ENCODE measurements at places on chromosomes 1 and 21.

DNA sequence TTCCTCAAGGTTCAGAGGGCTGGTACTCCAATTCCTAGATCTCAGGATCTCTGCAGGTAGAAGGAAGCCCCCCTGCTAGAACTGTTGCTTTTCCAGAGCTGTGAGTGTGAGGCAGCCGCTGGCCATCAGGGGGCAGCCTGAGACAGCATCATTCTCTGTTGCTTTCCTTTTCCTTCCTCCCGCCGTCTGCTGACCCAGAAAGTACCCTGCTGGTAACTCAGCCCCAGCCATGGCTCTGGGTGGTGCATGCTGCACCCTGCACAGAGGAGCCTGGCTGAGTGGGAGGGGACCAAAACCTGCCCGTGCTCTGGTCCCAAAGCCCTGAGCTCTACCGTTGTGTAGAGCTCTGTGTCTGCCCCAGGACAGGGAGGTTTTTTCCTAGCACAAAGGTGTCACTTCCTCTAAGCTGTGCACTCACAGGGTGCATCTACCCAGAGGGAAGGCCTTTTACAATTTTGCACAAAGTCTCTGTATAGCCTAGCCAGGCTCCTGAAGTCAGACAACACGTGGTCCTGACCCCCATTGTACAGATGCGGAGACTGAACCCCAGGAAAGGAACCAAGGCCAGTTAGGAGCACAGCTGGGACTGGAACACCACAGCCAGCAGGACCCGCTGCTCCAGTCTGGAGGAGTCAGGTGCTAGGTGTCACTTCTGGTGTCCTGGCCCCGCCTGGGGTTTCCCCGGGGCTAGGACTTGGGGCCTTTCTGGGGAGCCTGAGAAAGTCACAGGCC lies 5.6 kb upstream of the FAM131C start:
- DNase-seq = peak; percentile 34

GRCh38 chr1:92975551-92976232 lies 14.4 kb upstream of the DIPK1A start:
- DNase-seq = no peak

DNA sequence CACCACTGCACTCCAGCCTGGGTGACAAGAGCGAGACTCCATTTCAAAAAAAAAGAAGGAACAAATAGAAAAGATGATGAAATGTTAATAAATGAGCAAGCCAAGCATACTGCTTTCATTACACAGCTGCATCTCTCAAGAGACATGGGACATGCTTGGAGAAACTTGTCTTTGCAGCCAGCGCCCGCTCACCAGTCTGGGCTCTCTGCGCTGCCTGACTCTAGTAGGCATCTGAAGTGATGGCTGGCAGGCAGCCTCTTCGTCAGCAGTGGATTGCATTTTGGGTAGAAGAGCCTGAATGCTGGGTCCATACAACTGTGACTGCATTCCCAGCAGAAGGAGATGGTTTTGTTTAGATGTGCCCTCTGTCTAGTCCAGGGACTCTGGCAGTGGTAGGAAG lies 48.0 kb downstream of the IL6R start:
- no peak for DNase-seq

GRCh38 chr1:157181790-157182189 lies 43.6 kb upstream of the ETV3 start:
- DNase-seq = no peak

DNA sequence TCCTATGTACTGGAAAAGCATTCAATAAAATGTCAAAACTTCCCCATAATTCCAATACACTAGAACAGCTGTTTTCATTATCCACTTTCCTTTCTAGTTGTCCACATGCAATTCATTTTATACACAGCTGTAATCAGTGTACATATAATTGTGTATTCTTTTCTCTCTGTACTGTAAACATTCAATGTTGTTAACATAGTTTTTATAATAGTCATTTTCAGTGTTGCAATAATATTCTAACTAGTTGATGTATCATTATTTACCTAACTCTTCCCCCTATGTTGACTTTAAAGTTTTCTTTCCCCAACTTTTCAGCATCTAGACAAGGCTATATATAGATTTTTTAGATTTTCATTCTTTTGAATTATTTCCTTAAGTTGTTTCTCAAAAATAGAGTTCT lies 44.4 kb downstream of the DIPK1A start:
- DNase-seq = no peak

GRCh38 chr1:69752831-69753230 lies 185.1 kb downstream of the LRRC7 start:
- DNase-seq = no peak

- no peak for DNase-seq
These were observed 45.7 kb upstream of the DISC1 start for GRCh38 chr1:231580874-231581273.

GRCh38 chr1:92105546-92106081 lies 25.5 kb downstream of the BTBD8 start:
- DNase-seq = no peak

- no peak for DNase-seq
These were observed 20.6 kb upstream of the GRHL3 start for GRCh38 chr1:24298606-24299005.

GRCh38 chr1:39321979-39322378 lies 117.5 kb downstream of the MACF1 start:
- no peak for DNase-seq

DNA sequence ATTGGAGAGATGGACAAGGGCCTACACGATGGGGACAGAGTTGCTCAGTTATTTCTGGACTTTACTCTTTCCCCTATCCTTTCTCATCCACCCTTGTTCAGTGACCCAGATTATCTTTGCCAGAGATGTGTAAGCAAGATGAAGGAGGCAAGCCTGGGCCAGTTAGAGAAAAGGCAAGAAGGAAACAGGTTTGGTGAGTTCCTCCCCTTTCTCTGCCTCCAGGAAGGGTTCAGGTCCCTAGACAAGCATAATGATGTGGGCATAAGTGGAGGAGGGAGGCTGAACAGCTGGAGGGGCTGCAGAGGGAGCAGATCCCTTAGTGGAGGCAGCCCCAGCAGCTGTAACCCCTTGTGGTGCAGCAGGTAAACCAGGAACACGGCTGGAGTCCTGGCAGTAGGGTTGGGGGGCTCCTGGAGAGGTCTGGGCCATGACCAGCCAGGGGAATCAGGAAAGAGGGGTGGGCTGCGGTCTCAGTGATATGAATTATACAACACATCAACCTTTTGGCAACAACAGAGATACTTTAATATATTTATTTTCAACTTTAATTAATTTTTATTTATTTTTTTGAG lies 9.2 kb upstream of the CDC42 start:
- DNase-seq = no peak

GRCh38 chr1:204198348-204199340 lies 2.4 kb upstream of the KISS1 start:
- DNase-seq = no peak

DNA sequence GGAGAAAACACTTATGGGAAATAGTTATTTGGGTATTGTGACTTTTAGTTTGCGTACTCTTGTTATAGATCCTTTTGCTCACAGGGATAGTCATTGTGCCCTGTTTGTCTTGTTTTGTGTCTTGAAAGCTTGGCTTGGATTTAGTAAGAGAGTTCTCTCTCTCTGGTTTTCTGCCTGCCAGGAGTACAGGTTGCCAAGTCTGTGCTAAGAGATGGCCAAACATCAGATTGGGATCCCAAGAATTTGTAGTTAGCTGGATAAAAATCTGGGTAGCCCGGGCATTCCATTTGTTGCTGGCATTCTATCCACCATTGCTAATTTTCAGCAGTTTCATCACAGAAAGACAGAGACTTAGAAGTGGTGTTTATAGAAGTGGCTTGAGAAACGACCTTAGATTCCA lies 222.2 kb downstream of the NRIP1 start:
- DNase-seq = no peak

DNA sequence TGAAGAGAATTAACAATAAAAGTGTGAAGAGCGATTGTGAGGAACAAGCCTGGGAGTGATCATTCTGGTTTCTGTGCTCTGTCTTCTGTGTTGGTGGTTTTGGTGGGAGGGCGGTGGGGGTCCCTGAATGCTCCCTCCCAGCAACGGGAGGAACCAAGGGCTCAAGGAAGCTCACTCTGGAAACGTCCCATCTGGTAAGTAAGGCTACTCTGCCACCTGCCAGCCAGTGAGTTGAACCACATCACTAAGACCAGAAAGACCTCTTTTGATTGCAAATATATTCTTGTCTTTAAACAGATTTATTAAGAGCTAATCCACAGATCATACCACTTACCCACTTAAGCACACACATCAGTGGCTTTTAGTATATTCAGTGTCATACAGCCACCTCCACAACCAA lies 125.0 kb downstream of the PRDM2 start:
- DNase-seq = no peak

GRCh38 chr1:17245816-17246325 lies 3.0 kb upstream of the PADI3 start:
- DNase-seq = no peak

Data from activated CD8-positive, alpha-beta memory T cell treated with anti-CD3 and anti-CD28 coated beads for 1 hour (primary cell).